ENCODE measurements at places on chromosomes 6 and 20. TPM values are rescaled to one million over a fixed set of nuclear protein-coding genes. Genes with fewer than 3 reads are reported as not detected.

DNA sequence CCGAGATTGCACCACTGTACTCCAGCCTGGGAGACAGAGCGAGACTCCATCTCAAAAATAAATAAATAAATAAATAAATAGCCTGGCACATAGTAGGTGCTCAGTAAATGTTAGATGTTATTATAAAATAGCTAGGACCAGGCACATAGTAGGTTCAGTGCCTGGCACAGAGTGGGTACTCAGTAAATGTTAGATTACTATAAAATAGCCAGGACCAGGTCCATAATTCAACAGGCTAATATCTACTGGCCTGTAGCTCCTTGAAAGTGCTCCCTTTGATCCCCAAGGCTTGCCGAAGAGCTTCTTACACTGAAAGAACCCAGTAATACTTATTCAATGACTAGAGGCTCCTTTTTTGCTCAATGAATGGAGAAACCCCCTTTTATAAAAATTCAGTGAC is 215.1 kb upstream of the ZNF217 start:
- no peak for DNase-seq

Gene SPATS1
- total RNA-seq = not detected

GRCh38 chr20:57977569-57977968 is 250.9 kb downstream of the ANKRD60 start:
- no peak for DNase-seq

DNA sequence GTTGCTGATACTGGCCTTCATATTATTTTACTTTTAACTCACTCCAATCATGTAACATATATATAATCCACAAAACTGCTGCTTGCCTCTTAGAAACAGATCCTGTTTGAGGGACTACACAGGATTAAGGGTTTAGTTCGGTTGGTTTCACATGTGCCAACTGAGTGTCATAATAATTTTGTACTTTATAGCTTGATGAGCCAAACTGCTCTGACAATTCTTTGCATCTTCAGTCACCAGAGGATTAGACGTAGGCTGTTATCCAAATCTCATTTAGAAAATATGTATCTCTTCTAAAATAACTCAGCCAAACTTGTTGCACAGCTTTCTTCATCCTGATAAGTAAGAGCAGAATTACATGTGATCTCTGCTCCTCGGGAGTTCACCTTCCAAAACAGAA is 643.6 kb upstream of the PTCHD4 start:
- no peak for DNase-seq

DNA sequence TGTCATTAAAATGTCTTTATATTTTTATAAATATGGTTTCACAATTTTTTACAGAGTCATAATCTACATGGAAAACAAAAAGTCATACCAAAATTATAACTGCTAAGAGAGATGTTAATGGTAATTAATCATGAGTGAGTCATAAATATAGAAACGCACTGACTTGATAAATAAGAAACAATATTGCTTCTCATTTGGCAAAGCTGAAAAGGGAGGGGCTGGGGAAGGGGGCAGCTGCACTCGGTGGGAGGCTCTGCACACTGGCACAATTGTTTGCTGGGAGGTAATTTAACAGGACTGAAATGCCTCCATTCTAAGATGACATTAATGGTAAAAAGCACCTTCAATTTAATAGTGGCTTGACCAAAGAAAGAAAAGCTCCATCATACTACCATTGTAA is 133.3 kb upstream of the AGPAT4 start:
- no peak for DNase-seq

GRCh38 chr6:166720856-166721255 is 93.8 kb upstream of the RPS6KA2 start:
- no peak for DNase-seq

Gene CGA
- not detected for total RNA-seq

- no peak for DNase-seq
Observed at GRCh38 chr6:112331306-112331705, 15.8 kb upstream of the RFPL4B start.

- no peak for DNase-seq
Observed at GRCh38 chr20:31565699-31566318, 39.3 kb upstream of the ID1 start.

GRCh38 chr6:168683621-168684020 is 242.6 kb downstream of the SMOC2 start:
- DNase-seq = no peak

Gene KCNQ2
- not detected for total RNA-seq

Gene DOK5
- total RNA-seq = 0.05 TPM

GRCh38 chr20:53547664-53548239 is 45.9 kb downstream of the ZNF217 start:
- no peak for DNase-seq

DNA sequence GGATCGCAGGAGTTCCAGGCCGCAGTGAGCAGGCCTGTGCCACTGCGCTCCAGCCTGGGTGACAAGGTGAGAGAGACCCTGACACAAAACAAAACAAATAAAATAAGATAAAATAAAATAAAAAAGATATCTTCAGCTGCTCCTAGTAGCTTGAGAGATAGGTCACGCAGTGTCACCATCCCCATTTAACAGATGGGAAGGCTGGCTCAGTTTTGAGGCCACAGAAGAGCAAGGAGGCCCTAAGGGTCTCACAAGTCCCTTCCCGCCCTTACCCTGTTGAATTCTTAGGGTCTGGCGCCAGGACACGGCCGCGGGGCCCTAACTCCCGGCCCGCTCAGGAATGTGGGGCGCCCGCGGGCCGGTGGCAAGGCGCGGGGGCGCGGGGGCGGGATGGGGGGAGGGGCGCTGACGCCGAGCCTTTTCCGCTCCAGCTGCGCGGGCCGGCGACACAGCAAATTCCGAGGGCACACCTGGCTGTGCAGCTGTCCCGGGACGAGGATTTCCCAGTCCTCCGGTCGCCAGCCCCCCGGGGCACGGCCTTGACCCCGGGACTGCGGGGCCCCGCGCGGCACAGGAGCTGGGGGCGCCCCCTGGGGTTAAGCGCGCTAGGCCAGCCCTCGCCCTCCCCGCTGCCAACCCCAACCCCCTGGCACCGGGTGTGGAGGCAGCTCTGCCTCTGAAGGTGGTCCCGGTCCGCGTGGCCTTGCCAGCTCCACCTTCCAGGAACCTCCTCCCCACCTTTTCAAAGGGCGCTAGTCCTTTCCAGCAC is 10.3 kb upstream of the R3HDML start:
- no peak for DNase-seq

Gene KCNG1
- 0.08 TPM for total RNA-seq

GRCh38 chr6:123150076-123150475 is 154.0 kb downstream of the CLVS2 start:
- DNase-seq = no peak

Gene TRIM40
- not detected for total RNA-seq

DNA sequence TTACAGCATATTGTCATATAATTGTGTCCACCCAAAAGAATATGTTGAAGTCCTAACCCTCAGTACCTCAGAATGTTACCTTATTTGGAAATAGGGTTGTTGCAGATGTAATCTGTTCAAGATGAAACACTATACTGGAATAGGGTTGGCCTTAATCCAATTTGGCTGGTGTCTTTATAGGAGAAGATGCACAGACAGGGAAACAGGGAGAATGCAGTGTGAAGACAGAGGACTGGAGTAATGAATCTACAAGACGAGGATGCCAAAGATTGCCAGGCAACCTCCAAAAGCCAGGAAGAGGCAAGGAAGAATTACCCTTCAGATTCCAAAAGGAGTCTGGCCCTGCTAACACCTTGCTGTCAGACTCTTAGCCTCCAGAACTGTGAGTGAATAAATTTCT is 482.9 kb downstream of the PTPRT start:
- no peak for DNase-seq

Gene SEC23B
- 36.5 TPM for total RNA-seq

Gene SRSF12
- total RNA-seq = 1.0 TPM

DNA sequence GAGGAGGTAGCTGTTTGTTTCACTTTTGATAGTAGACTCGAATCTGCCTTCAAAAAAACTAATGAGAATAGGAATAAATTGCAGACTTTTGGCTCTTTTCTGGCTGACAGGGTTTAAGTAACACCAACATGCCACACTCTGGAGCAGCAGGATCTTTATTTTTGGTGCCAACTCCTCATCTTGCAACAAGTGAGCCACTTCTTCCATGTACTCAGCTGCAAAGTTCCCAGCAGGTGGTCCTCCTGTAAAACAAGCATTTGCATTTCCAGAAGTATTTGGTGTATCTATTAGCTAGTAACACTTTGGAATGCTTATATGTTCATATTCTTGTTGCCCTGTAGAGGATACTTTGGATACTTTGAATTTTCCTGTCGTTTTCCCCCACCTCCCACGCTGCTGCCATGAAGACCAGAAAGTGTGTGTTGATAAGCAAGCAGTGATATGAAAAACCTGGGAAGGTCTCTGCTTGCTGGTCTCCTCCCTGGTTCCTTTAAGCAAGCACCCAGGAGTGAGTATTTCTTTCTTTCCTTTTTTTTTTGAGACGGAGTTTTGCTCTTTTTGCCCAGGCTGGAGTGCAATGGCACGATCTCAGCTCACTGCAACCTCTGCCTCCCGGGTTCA is 1.0 kb downstream of the ARMH2 start:
- DNase-seq = no peak

GRCh38 chr6:45818655-45819054 is 197.0 kb downstream of the CLIC5 start:
- DNase-seq = no peak

GRCh38 chr6:35300848-35301247 is 3.2 kb downstream of the DEF6 start:
- no peak for DNase-seq

GRCh38 chr6:111843347-111844147 is 29.7 kb downstream of the FYN start:
- DNase-seq = peak; percentile 44

DNA sequence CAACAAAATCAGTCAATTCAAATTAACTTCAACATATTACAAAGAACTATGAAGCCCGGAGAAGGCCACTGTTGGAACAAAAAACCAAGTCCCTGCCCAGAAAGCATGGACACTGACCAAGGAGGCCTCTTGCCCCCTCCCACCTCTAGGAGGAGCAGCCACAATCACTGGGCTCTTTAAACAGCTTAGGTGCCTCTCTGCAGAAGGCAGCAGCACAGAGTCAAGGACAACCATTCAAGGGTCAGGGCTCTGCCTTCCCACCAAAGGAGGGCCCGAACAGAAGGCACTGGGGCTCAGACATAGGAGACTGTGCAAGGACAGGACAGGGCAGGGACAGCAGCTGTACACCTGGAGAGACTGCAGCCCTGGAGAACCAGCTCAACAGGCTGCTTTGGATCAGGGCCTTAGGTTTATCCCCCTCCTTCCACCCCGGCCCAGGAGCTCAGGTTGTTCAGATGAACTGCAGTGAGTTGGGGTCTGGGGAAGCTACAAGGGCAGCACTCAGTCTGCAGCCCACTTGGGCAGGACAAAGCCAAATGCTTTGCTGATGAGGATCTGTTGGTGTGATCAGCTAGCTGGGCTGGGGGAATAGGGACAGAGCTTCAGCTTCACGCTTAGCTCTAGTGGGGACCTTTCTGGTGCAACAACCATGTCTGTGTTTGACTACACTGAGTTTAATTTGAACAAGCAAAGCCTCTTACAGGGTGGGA is 17.8 kb downstream of the TOMM34 start:
- DNase-seq = no peak

Gene C6orf132
- total RNA-seq = 0.25 TPM

GRCh38 chr6:30821862-30822784 is 62.2 kb upstream of the DDR1 start:
- DNase-seq = no peak

GRCh38 chr6:3724451-3725144 is 26.9 kb downstream of the PXDC1 start:
- no peak for DNase-seq

DNA sequence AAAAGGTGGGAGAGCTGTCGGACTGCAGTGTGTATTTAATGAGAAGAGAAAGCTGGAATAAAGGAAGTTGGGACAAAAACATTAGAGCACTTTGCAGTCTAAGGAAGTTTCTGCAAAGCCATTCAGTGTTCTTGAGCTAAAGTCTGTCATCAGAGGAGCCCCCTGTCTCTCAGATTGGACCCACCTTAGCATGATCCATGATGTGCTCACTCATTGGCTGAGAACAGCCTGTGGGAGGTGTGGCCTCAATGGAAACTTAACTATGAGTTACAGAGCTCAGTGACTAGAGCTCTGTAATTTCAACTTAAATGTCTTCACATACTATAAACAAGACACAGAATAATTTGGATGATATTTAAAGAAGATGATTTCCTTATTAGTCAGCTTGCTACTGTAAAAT is 437.0 kb downstream of the BTBD3 start:
- no peak for DNase-seq

Gene ARG1
- total RNA-seq = 238 TPM

Gene MICB
- 4.9 TPM for total RNA-seq

Gene ECT2L
- not detected for total RNA-seq

GRCh38 chr6:44224029-44224964 is 902 bp downstream of the SLC29A1 start:
- DNase-seq = peak; percentile 56

DNA sequence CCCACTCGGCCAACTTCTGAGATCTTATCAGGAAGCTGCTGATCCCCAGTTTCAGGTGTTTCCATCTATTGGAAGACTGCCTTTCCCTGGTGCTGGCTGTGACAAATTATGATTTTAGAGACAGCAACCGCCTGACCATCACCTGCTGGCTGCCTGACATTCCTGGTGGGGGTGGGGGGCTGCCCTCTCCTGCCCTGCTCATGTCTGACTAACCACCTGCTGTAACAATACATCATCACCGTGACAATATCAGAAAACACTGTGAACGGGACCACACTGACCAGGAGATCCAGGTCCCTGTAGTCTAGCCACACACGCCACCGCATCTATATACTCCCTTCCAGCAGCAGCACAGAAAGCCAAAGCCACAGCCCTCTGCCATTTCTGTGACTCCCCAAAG is 537.5 kb downstream of the QKI start:
- no peak for DNase-seq

GRCh38 chr6:44192428-44193041 is 24.2 kb upstream of the MYMX start:
- DNase-seq = no peak

DNA sequence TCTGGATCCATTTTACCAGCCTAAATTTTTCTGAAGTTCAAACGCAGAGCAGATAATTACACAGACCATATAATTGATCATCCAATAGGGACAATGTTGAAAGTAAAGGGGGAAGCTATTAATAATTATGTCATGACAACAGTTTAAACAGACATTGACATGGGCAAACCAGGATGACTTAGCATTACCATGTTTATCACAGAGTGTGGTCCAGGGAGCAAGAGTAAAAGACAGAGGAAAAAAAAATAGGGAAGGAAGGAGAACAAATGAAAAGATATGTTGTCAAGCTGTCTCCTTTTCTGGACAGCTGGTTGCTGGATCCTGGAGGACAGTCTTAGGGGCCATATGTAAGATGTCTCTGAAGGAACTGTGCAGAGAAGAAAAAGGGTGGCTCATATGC is 69.4 kb upstream of the FBXL4 start:
- no peak for DNase-seq

- DNase-seq = no peak
Observed at GRCh38 chr20:63334356-63334755, 26.8 kb downstream of the CHRNA4 start.

DNA sequence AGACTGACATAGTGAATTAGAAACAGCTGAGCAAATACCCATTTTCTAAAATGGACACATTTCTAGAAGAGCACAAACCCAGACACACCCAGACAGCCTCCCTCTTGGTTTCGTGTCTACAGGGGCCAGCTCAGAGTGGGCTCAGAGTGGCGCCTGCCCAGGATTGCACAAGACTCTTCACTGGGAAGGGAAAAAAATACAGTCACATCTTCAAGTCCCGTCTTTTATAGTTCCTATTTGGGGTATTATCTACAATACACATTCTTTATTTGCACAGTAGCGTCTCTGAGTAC is 246.1 kb upstream of the AFDN start:
- peak; percentile 24 for DNase-seq
